ENCODE measurements at places on chromosomes 13 and 19.

DNA sequence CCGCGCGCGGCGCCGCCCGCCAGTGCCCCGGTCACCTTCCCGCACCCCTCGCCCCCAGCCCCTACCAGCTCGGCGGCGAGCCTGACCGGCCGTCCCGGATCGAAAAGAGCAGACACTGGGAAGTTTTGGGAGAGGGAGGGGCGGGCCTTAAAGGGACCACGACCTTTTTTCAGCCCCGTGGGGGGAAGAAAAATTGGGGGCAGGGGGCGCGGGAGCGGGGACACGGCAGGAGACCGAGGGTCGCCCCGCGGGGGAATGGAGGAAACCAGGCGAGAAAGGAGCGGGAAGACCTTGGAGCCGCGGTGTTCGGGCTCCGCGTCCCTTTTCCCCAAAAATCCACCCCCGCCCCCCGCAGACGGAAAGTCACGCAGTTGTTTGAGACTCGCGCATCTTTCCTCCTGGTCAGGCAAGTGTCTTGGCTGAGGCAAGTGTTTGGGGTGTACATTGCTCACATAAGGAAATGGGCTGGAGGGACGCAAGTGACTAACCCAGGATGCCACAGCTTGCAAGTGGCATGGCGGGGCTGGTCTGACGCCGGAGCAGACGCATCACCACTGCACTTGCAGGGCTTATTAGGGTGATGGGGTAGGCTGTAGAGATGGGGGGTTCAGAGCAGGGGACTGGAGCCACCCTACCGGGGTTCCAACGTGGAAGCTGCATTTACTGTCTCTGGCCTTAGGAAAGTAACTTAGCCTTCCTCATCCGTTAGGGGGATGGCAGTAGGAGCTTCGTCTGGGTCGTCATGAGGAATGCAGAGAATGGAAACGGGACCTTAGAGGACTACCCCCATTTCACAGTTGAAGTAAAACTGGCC is 2.7 kb upstream of the HNRNPL start:
- no peak for ATAC-seq

- ATAC-seq, result no peak
Observed at GRCh38 chr13:58302349-58302748, 670.8 kb downstream of the PCDH17 start.

DNA sequence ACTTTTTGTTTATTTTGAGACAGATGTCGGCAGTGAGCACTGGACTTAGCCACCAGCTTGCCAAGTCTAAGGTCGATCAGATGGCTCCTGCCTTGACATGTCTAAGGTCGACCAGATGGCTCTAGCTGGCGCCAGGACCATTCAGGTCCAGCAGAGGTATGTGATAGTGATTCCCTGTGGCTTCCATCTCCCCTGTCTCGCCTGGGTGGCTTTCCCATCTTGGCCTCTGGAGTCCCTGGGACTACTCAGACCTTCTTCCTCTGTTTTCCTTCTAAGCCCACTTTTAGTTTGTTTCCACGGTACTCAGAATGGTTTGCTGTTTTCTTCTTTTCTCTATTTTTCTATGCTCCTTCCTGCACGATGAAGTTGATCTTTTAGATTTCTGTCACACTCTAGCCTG is 1435.7 kb downstream of the UQCRFS1 start:
- no peak for ATAC-seq

- peak; percentile 34 for ATAC-seq
Observed at GRCh38 chr13:67878376-67878775, 648.2 kb upstream of the PCDH9 start.

- no peak for ATAC-seq
Observed at GRCh38 chr19:10421240-10422045, 1.1 kb downstream of the PDE4A start.
